ENCODE measurements at places on chromosomes 12 and 14.

DNA sequence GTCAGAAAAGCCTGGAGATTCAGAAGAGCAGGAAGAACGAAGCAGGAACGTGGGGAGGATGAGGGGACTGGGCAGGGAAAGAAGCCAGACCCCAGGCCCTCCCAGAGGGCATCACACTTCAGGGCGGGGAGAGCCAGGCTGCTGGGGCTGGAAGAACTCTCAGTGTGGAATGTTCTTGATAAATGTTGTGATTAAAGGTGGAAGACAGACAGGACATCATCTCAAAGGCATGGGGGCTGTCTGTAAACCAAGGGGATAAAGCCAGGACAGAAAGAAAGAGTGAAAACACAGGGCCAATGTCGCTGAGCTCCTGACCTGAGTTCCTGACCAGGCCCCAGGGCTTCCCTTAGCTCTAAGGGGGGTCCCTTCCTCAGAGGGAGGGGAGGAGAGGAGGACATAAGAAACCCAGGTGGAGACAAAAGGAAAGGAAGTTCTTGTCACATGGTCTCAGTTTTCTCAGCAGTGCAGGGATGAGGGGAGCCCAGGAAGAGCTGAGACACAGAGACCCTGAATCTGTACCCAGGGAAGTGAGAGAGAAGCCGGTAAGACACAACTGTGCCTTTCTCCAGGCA lies 56.3 kb downstream of the SETD3 start:
- DNase-seq, result no peak

DNA sequence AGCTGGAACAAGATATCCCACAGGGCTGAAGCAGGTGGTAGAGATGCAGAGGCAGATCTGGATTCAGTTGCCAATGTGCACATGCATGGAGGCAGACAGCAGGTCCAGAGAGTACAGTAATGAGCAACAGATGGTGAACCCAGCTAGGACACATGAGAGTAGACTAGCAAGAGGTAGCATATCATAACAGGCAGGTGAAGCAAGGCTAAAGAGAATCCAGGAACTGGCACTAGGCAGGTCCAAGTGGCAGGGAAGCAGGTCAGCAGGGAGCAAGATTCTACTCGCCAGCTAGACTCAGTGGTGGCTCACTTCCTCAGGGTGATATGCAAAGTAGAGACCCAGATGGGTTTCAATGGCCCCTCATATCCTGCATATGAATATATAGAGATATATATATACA lies 15.3 kb upstream of the MYF6 start:
- no peak for DNase-seq

DNA sequence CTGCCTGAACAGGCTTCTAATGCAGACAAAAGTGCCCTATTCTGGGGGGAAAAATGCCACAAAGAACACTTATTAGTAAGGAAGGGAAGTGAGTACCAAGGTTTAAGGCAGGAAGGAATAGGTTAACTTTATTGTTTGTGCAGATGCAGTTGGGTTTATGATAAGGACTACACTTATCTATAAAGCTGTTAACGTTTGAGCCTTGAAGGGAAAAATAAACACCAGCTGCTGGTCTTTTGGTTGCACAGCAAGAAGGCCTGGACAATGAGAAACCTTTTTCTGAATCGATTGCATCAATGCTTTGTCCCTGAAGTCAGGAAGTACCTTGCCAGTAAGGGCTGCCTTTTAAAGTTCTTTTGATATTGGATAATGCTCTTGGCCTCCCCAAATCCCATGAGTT lies 407.8 kb downstream of the ATP23 start:
- DNase-seq, result no peak

- DNase-seq, result no peak
Observed at GRCh38 chr12:7289743-7290142, 14.1 kb upstream of the ACSM4 start.

DNA sequence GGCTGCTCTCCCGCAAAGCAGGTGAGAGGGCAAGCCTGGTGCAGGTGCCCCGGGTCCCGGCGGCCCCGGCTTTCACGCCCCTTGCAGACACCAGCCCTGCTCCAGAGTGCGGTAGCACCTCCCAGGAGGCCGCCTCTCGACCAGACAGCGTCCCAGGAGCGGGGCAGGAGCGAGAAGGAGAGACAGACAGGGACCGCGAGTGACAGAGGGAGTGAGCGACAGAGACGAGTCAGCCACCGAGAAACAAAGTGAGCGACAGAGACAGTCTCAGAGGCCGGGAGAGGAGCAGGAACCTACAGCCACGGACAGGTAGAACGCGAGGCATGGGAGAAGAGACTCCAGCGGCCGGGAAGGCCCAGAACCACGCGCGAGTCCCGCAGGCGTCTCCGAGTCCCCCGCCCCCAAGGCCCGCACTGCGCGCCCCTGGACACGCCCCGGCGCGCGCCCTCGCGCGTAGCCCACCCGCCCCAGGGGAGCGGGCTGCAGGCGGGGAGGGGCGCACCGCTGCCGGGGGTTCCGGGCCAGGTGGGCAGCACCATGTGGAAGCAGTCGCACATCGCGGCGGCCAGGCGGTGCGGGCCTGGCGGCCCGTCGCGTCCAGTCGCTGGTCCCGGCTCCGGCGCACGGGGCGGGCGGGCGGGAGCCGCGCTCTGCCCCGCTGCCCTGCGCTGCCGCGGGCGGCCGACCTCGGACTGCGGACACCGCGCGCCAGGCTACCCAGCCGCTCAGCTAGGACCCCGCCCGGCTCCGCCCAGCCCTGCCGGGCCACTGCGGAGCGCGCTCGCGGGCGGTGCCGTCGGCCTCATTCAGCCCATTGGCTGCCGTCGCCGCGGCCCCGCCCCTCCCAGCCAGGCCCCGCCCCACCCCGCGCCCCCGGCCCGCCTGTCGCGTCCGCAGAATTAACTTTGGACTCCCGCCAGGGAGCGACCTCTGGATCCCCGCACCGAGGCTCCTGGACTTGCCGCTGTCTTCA lies at the start of gene AHNAK2:
TSS of gene AHNAK2 (minus strand) at position 694 of the 973 bp plus-strand sequence. CDS start at position 557, 137 bp downstream.
- DNase-seq, result peak; percentile 58

GRCh38 chr14:84361476-84361875 lies 1168.5 kb upstream of the FLRT2 start:
- no peak for DNase-seq

GRCh38 chr12:96687719-96688118 lies 198.3 kb downstream of the CFAP54 start:
- DNase-seq, result no peak

- no peak for DNase-seq
Observed at GRCh38 chr12:101566318-101566717, 28.5 kb upstream of the MYBPC1 start.

DNA sequence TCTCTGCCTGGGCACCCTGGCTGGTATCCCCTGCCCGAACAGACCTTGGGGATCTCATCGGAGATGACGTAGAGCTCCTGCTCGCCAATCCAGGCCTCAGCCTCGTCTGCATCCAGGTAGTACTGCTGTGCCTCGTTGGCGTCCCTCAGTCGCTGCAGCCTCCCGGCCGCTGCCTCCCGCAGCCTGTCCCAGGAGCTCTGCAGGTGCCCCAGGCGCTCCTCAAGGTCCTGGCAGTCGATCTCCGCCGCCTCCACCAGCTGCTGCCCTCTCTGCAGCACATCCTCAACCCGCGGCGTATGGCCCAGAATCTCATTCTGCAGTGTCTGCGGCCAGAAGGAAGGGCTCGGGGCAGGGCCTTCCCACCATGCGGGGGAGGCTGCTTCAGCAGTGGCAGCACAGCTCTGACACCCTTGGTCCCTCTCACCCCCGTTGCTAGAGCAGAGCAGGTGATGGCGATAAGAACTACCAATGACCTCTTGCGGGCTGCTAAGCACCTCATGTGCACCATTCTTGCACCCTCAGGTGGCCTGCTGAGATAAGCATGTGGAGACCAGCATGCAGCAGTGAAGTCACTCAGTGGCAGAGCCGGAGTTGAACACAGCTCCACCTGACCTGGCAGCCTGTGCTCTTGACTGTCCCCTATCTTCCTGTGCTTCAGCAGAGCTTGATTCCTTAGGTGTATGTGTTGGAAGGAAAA lies 71.0 kb downstream of the PLEKHG3 start:
- DNase-seq, result no peak

DNA sequence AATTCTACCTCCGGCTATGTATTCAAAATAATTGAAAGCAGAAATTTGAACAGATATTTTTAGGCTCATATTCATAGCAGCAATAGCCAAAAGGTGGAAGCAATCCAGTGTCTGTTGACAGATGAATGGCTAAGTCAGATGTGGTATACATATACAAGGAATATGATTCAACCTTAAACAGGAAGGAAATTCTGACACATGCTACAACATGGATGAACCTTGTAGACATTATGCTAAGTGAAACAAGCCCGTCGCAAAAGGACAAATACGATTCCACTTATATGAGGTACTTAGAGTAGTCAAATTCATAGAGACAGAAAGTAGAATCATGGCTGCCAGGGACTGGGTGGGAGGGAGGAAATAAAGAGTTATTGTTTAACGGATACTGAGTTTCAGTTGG lies 331.6 kb downstream of the PCNX1 start:
- no peak for DNase-seq

- no peak for DNase-seq
Observed at GRCh38 chr12:83559650-83560049, 872.9 kb downstream of the TMTC2 start.

- DNase-seq, result peak; percentile 67
Observed at GRCh38 chr12:2752676-2753371, 41.9 kb upstream of the FKBP4 start.

GRCh38 chr14:104888489-104889374 lies 23.7 kb downstream of the CEP170B start:
- no peak for DNase-seq

DNA sequence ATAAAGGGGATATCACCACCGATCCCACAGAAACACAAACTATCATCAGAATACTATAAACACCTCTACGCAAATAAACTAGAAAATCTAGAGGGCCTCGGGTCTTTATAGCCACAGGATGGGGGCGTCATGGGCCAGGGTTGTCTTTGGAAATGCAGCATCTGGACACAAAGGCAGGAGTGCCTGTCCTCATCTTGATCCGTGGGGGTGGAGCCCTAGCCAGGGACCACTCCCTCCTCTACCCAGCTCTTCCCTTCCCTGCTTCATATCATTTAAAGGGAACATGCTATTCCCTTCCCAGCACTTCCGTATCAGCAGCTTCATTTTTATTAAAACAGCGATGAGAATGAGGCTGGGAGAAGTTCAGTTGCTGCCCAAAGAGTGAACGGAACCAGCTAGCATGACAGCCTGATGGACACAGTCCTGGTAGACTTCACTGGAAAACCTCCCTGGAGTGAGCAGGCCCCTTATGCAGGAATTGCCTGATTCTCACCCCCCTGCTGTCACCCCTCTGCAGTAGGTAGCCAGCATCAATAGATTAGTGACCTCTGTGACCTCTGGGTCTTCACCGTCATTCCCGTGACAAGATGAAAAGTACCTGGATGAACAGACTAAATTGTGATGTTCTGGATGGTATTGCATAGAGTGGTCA lies 251.4 kb upstream of the RGS6 start:
- DNase-seq, result no peak

DNA sequence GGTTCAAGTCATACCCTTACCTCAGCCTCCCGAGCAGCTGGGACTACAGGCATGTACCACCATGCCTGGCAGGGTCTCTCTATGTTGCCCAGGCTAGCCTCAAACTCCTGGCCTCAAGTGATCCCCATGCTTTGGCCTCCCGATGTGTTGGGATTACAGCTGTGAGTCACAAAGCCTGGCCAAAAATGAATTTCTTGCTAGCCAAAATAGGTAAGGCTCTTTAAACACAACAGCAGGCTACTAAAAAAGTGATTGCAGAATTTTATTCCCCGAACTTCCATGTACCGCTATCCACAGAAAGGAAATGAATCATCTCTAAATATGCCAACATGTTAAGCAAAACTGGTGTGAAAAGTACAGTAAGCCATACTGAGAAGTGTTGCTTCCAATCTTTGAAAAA lies 50.6 kb downstream of the WDHD1 start:
- no peak for DNase-seq

- DNase-seq, result no peak
Observed at GRCh38 chr12:109613649-109614455, 40.3 kb downstream of the MVK start.

DNA sequence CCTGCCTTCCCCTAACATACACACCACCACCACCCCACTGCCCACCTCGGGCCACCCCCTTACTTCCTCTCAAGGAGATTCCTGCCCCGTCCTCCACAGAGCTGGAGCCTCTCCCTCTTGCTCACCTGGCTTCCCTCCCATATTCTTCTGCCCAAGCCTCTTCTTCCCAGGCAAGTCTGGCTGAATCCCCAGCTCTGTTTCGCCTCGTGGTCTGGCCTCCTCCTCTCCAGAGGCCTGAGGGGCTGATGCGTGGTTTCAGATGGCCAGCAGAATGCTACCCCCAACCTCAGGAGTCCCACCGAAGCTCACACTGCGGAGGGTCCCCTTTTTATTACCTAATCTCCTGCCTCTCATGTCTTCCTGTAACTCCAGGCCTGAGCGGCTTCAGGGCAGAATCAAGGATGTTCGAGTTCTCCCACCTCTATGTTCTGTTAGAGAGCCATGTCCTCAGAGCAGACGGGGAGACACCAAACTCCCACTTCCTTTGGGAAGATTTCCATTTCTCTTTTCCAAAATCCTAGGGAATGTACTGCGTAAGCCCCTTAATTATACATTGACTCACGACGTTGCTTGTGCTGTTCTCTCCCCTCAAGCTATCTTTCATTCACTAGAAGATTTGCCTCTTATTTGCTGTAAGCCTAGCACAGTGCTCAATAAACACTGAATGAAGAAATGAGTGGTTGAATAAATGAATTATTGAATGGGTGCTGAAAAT lies 33.9 kb upstream of the LTBP2 start:
- DNase-seq, result no peak

- DNase-seq, result no peak
Observed at GRCh38 chr12:5034603-5035002, 9.1 kb upstream of the KCNA5 start.

DNA sequence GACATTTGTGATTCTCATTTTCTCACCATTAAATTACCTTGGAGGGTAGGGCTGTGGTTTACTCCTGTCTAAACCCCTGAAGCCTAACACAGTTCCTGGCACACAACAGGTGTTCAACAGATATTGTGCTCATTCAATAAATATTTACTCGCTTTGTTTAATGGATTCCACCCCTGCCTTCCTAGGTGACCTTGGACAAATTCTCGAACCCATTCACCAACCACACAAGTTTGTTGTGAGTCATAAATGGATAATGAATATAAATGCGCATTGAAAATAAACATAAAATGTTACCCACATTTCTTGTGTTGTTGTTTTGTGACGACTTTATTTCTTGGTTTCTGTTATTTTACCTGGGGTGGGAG lies 362 bp upstream of the TSFM start:
- no peak for DNase-seq

DNA sequence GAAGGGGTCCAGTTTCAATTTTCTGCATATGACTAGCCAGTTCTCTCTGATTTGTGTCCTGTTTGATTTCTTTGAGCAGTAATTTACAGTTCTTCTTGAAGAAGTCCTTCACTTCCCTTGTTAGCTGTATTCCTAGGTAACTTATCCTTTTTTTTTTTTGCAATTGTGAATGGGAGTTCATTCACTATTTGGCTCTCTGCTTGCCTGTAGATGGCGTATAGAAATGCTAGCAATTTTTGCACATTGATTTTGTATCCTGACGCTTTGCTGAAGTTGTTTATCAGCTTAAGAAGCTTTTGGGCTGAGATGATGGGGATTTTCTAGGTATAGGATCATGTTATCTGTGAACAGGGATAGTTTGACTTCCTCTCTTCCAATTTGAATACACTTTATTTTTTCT lies 77.6 kb upstream of the NID2 start:
- no peak for DNase-seq

- DNase-seq, result peak; percentile 55
Observed at GRCh38 chr14:93329965-93330608, 2.7 kb downstream of the BTBD7 start.

Measured in HT-29 (cell line).